Mesothelial cell of epicardium (in vitro differentiated cells): ENCODE measurements at places on chromosomes 3 and 15. TPM values are rescaled to one million over a fixed set of nuclear protein-coding genes. Genes with fewer than 3 reads are reported as not detected.
A peak's percentile ranks its signal among the peaks of the same experiment; 100 is the strongest.

DNA sequence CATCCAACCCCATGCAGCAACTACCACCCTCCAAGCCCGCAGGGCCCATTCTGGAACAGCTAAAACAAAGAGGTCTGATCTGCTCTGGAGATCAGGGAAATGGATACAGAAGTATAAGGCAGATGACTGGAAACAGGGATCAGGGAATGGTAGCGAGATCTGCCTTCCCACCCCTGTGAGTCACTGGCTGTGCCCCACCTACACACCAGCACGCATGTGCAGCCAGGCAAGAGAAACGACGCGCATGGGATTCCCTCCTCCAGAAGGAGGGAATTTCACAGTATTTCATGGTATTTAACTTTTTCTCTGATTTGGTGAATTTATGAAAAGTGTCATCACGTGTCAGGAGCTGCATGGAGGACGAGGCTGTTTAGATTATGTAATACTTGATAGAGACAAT is 116.7 kb downstream of the ARRDC4 start:
- no peak overlapping the region for H3K4me3 ChIP-seq
- no peak for DNase-seq
- H3K36me3 ChIP-seq = no peaks in the 10 kb centered on the region
- H3K4me1 ChIP-seq = peaks cover 26% of the 10 kb centered on the region
- peaks cover 4% of the 10 kb centered on the region for H3K27me3 ChIP-seq
- H3K27ac ChIP-seq = no peak overlapping the region

DNA sequence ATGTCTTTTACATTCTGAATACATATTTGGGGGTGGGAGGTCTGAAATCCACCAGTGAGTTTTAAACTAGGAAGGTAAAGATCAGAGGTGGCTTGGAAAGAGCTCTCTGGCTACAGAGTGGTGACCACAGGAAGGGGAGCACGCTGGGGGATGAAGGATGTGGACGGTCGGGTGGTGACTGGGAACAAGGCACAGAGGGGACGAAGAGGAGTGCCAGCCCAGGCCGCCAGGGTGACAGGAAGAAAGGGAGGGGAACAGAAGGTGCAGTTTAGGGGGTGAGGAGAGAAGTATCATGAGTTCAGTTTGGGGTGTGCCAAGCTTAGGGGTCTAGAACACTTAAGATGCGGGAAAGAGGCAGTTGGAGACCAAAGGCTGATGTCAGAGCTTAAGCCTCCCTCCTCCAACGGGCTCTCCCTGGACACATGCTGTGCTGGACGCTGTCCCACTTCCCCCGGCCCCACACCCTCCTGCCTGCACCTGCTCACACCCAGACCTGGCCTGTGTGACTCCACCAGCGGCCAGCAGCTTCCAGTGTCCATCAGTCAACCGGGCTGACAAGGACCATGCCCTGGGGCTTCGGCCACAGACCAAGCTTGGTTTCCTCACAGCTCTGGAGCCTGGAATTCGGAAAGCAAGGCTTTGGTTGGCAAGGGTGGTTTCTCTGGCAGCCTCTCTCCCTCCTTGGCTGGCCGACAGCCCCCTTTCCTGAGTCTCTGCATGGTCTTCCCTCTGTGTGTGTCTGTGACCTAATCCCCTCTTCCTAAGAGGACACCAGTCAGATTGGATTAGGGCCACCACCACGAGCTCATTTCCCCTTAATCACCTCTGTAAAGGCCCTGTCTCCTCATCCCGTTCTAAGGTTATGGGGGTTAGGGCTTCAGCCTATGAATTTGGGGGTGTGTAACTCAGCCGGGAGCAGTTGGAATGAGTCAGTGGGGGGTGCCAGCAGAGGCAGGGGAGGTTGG is 120.4 kb upstream of the IQSEC1 start:
- H3K27ac ChIP-seq = no peak overlapping the region
- H3K27me3 ChIP-seq = no peaks in the 10 kb centered on the region
- no peak for DNase-seq
- H3K36me3 ChIP-seq = no peaks in the 10 kb centered on the region

- peaks cover 19% of the 10 kb centered on the region for H3K4me1 ChIP-seq
- peak overlapping the region; percentile 76 for H3K27ac ChIP-seq
- no peak for DNase-seq
- no peaks in the 10 kb centered on the region for H3K36me3 ChIP-seq
These were observed 271.5 kb downstream of the IL5RA start for GRCh38 chr3:2838546-2839157.

DNA sequence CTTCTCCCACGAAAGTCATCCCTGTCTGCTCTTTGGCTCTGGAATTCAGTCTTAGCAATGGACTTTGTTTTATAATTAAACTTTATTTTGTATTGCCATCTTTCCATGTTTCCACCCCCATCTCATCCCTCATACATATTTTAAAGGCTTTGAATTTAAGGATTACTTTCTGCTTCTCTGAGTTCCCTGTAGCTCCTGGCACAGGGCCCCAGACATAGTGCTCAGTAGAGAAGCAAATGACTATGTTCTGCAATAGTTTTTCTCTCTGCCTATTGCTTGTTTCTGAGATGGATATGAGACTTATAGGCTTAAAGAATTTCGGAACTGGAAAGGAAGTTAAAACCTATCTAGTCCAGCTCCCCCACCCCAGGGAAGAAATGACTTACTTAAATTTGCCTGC is 197.0 kb downstream of the LPP start:
- H3K4me1 ChIP-seq = peaks cover 37% of the 10 kb centered on the region
- no peaks in the 10 kb centered on the region for H3K36me3 ChIP-seq
- no peaks in the 10 kb centered on the region for H3K27me3 ChIP-seq
- peak overlapping the region; percentile 29 for H3K27ac ChIP-seq

DNA sequence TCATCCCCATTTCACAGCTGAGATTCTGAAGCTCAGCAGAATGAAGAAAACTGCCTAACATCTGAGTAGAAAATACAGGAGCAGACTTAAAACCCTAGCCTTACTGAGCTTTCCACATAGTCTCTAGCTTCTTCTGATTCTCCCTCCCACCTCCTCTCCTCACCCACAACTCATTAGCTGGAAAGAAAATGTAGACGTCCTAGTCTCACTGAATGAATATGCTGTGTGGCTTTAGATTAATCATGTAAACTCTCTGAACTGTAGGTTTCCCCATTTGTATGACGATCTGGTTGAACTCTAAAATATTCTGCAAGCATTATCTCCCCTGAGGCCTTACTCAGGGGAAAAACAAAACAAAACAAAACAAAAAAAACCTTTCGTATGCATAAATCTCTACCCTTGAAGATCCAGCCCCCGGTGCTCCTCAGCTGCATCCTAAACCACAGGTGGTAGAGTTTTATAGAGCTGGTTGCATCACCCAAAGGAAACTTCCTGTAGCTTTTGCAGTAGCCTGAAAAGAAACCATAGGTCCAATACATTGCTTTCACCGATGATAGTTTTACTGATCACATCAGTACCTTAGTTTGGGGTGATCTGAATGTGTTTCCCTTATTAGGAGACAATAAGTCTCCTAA is 40.6 kb downstream of the FOXB1 start:
- DNase-seq = no peak
- H3K27me3 ChIP-seq = peaks cover 40% of the 10 kb centered on the region
- no peak overlapping the region for H3K4me3 ChIP-seq
- no peak overlapping the region for H3K27ac ChIP-seq

- peak overlapping the region; percentile 47 for H3K27ac ChIP-seq
- DNase-seq = no peak
- H3K4me3 ChIP-seq = no peak overlapping the region
- peaks cover 8% of the 10 kb centered on the region for H3K4me1 ChIP-seq
- H3K27me3 ChIP-seq = no peaks in the 10 kb centered on the region
- H3K36me3 ChIP-seq = peaks cover 15% of the 10 kb centered on the region
These were observed 63.0 kb downstream of the CPN2 start for GRCh38 chr3:194287977-194288706.

DNA sequence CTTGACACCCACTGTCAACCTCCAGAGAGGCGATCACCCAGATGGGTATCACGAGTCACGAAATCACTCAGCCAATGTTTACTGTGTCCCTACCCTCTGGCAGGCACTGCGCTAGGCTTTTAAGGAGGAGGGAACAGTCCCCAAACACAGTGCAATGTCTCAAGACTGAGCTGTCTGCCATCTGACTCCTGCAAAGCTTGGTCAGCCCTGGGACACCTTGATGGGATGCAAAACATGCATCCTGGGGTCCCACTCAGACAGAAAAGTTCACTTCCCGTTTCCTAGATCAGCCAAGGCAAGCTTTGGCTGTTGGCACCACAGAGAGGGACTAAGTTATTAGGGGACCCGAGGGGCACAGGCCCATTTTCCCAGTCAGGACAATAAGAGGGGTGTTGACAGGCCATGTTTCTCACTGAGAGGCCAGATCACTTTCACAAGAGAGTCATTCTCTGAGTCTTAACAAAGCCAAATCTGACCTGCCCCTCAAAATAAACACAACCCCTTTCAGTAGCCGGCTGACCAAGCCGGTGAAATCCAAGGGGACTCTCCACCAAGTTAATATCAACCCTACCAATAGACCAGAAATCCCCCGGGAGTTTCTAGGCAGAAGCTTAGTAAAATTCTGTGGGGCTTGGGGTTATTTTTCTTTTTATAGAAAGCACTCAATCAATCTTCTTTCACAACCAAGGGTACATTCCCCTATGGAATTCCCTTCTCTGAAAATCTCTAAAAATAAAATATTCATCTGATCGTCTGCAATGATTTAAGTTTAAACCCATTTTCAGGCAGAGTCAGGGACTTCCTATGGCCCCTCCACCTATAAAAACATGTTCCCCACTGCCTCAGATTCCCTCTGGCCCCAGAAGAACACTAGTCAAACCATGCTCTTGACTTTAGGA is 3.5 kb downstream of the RFTN1 start:
- no peak overlapping the region for H3K27ac ChIP-seq
- no peak for DNase-seq
- peaks cover 60% of the 10 kb centered on the region for H3K27me3 ChIP-seq

DNA sequence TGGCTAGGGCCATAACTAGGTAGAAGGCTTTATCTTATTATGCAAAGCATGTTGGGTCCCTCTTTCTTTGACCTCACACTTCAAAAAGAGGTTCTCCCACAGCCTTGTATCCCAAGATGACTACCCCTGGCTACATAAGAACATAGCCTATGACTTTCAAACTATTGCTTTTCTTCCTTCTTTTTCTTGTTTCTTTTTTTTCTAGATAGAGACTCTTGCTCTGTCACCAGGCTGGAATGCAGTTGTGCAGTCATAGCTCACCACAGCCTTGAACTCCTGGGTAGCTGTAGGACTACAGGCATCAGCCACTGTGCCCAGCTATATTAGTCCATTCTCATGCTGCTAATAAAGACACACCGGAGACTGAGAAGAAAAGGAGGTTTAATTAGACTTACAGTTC is 47.2 kb downstream of the DIPK2A start:
- peaks cover 6% of the 10 kb centered on the region for H3K36me3 ChIP-seq
- H3K27me3 ChIP-seq = no peaks in the 10 kb centered on the region
- H3K27ac ChIP-seq = no peak overlapping the region
- no peaks in the 10 kb centered on the region for H3K4me1 ChIP-seq
- no peak overlapping the region for H3K4me3 ChIP-seq

DNA sequence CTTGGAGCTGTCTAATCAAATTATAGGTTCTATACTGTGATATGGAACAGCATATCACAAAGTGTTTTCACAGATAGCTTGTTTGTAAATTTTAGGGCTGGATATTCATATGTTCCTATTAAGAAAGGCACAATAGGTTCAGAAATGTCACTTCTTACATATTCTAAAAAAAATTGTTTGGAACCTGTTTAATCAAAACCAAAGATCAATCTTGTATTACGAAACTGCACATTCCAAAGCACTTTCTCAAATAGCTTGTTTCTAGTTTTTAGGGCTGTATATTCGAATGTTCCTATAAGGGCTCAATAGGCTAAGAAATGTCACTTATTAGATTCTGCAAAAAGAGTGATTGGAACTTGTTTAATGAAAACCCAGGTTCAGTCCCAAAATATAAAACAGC is 67.4 kb upstream of the OSBPL11 start:
- H3K27ac ChIP-seq = no peak overlapping the region
- H3K27me3 ChIP-seq = no peaks in the 10 kb centered on the region
- H3K36me3 ChIP-seq = no peaks in the 10 kb centered on the region
- no peaks in the 10 kb centered on the region for H3K4me1 ChIP-seq

DNA sequence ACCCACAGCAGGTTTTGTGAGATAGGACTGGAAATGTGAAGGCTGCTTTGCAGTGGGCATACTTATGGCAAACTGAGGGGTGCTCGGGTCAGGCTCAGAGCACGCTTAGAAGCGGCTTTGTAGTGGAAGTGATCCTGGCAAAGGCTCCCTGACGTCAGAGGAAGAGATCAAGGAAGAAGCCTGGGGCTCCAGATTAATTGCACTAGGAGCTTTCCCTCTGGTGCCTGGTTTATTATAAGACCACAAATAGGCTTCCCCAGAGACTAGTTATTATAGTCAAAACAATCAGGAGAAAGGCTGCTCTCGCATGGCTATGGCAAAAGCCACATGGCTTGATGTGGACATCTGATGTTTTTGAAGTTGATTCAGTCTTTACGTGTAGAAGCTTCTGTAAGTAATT is 515.1 kb downstream of the GABRG3 start:
- H3K4me3 ChIP-seq = no peak overlapping the region
- no peaks in the 10 kb centered on the region for H3K27me3 ChIP-seq
- H3K36me3 ChIP-seq = no peaks in the 10 kb centered on the region
- H3K4me1 ChIP-seq = peaks cover 6% of the 10 kb centered on the region
- no peak for DNase-seq

DNA sequence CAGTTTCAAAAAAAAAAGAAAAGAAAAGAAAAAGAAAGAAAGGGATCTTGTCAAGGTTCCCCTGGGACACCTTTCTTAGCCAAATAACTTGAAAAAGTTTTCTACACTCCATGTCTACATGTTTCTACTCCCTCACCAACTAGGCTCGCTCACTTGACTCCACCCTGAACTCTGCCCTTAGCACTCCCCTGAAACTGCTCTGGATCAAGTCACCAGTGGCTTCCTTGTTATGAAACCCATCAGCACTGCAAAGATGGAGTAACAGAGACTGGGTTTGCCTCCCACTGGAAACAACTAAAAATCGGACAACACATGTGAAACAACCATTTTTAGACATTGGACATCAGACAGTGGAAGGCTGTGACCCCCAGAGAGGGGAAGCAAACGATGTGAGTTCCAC is 36.8 kb downstream of the TMEM40 start:
- no peak overlapping the region for H3K4me3 ChIP-seq
- peaks cover 7% of the 10 kb centered on the region for H3K4me1 ChIP-seq
- no peaks in the 10 kb centered on the region for H3K36me3 ChIP-seq
- H3K27ac ChIP-seq = no peak overlapping the region
- DNase-seq = no peak
- H3K27me3 ChIP-seq = no peaks in the 10 kb centered on the region

- peaks cover 12% of the 10 kb centered on the region for H3K4me1 ChIP-seq
- H3K27ac ChIP-seq = no peak overlapping the region
- no peak overlapping the region for H3K4me3 ChIP-seq
- no peak for DNase-seq
- H3K36me3 ChIP-seq = no peaks in the 10 kb centered on the region
These were observed 21.0 kb downstream of the ZNF385D start for GRCh38 chr3:21729888-21730459.

CYP19A1 gene
- total RNA-seq = not detected in 3 replicates

SLC2A2 gene
- not detected in 3 replicates for total RNA-seq

TMCO5A gene
- total RNA-seq = not detected in 3 replicates

GOLGA8G gene
- not detected in 3 replicates for total RNA-seq

LMAN1L gene
- total RNA-seq = 0.16 to 0.65 TPM (median 0.35 TPM) in 3 replicates

CMTM8 gene
- total RNA-seq = 5.1 to 5.9 TPM (median 5.7 TPM) in 3 replicates

ECT2 gene
- 20.9 to 22.6 TPM (median 21.9 TPM) in 3 replicates for total RNA-seq

GP9 gene
- not detected in 3 replicates for total RNA-seq
